Neural progenitor cell (in vitro differentiated cells): ENCODE measurements at places on chromosomes 3 and 15.

- DNase-seq, result no peak
Observed at GRCh38 chr3:148089171-148089570, 608.5 kb upstream of the AGTR1 start.

DNA sequence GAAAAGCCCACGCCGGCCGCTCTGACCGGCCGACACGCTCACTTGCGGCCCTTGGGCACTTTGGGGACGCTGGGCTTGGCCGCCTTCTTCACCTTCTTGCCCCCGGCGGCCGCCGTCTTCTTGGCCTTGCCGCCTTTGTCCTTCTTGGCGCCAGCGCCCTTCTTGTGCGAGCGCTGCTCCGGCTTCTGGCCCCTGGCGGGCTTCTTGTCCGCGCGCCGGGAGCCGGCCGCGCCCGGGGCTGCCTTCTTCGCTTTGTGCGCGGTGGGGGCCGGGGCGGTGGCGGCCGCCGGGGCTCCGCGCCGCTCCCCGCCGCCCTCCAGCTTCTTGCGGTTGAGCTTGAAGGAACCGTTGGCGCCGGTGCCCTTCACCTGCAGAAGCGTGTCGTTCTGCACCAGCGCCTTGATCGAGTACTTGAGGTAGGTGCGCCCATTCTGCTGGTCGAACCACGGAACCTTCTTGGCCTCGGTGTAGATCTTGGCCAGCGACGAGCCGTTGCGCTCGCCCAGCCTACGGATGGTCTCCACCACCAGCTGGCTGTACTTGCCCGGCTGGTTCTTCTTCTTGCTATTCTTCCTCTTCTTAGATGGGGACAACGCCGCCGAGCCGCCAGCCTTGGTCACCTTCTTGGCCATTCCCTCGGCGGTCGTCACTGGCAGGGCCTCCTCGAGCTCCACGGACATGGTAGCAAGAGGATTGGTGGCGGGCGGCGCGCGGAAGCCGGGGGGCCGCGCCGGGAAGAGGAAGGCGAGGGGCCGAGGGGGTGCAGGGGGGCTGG, 36.7 kb downstream of the HMCES start:
- DNase-seq, result peak; percentile 38

DNA sequence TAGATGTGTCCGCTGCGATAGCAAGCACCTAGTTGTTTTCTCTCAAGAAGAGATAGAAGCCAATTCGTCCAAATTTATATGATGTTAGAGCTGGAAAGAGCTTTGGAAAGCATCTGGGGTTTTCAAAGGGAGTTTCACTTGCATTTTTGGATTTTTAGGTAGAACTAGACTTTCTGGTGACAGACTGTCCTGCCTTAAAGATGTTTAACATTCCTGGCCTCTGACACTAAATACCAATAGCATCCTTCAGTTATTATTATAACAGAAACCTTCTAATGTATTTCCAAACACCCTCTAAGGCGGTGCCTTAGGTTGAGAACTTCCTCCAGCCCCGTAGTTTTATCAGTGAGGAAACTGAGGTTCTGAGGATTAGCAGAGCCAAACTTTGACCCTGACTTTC, 305.3 kb downstream of the SATB1 start:
- DNase-seq, result no peak

- DNase-seq, result no peak
Observed at GRCh38 chr3:52084954-52085680, 28.7 kb upstream of the DUSP7 start.

GRCh38 chr3:129286081-129286480, 7.4 kb downstream of the HMCES start:
- DNase-seq, result no peak

DNA sequence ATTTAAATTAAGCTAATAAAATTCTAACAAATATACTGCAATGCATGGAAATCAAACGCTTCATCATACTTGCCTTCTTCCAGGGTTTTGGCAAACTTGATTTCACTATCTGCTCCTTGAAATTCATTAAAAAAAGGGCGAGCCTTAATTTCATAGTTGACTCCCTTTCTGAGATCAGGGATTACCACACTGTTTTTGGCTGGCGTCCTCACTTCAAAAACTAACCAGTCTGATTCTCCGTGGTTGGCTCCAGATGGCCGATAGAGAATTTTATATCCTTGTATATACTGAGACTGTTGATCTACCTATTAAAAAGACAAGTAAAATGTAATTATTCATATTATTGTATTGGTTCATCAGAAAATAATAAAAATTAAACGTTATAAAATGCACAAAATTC, 1106.8 kb downstream of the ROBO1 start:
- no peak for DNase-seq

DNA sequence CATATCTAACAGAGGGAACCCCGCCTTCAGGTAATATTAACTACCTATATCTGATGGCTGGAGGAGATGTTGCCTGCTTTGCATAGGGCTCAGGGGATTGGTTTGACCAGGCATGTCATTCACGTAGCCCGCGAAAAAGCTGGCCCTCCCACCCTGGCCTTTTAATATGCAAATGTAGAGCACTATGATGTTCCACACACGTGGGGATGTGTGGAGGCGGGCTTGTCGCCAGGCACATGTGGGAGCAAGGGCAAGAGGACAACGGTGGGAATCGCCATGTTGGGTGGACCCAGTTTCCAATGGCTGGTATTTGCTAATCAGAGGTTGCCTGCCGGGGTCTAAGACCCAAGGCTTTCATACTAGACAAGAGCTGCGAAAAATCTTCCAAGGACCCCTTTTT, 469.8 kb downstream of the ZPLD1 start:
- no peak for DNase-seq

- peak; percentile 30 for DNase-seq
Observed at GRCh38 chr15:70875001-70875782, 17.0 kb downstream of the THAP10 start.

DNA sequence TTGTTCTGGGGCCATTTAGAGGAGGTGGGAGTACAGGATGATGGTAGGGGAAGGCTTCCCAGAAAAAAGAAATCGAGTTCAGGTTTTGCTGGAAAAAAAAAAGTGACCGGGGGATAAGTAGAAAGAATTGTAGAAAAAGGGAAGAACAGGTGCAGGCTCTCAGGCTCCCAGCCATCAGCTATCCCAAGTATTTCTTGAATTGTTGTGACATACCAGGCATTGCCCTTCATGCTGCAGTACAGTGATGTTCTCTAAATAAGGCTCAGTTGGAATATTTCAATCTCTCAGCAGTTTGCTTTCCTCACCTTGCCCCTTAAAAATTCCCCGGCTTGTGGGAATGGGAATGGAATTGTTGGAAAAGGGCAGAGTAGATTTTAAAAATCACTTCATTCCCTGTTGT, 82.5 kb upstream of the RGMA start:
- DNase-seq, result no peak

- DNase-seq, result no peak
Observed at GRCh38 chr3:150069154-150069527, 98.4 kb upstream of the PFN2 start.

GRCh38 chr3:88807491-88808105, 299.8 kb upstream of the EPHA3 start:
- DNase-seq, result peak; percentile 63

GRCh38 chr3:149752051-149752787, at the start of gene COMMD2:
TSS of gene COMMD2 (minus strand) at chr3:149752489. CDS start at chr3:149752444, 45 bp downstream.
- peak; percentile 92 for DNase-seq

GRCh38 chr3:183519891-183520290, 35.6 kb downstream of the KLHL6 start:
- no peak for DNase-seq

GRCh38 chr3:124679048-124679638, 51.1 kb upstream of the UMPS start:
- no peak for DNase-seq

- DNase-seq, result no peak
Observed at GRCh38 chr3:14278799-14279625, 100.4 kb downstream of the LSM3 start.

GRCh38 chr15:23736033-23736673, 49.0 kb upstream of the NDN start:
- DNase-seq, result no peak

DNA sequence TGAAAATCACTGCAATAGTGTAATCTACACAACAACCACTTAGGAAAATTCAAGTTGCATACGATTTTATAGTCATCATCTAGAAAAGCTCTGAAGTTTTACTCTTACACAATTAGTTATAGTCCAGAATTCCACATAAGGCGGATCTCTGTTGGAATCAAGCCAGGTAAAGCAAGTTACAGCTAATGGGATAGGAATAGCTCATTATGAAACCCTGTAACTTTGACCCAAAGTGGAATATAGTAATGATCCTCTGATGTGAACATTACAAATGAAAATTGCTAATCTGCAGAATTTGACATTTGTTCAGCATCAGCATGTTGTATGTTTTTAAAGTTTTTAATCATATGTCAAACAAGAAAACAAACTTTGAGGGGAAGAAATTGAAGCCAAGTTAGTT, 4.4 kb downstream of the CERS3 start:
- no peak for DNase-seq

- DNase-seq, result no peak
Observed at GRCh38 chr15:71275098-71275497, 159.8 kb downstream of the THSD4 start.

GRCh38 chr3:151171145-151171757, 31.8 kb downstream of the GPR171 start:
- DNase-seq, result no peak

DNA sequence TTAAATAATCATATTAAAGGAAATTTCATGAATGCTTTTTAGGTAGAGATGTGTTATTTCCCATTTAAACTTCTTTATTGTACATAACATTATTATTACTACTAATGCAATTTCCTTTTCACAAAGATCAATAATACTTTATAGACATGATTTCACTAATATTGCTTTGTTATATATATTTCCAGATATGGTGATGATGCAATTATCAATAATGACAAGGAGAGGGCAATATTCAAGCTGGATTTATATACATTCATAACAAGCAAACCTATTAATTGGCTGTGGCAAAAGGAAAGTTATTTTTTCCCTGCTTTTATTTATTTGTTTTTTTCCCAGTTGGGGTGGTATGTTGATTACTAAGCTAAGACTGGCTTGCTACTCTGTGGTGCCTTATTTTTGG, 113.5 kb downstream of the RAP2B start:
- no peak for DNase-seq

GRCh38 chr15:55241891-55242290, 45.1 kb upstream of the RSL24D1 start:
- no peak for DNase-seq

DNA sequence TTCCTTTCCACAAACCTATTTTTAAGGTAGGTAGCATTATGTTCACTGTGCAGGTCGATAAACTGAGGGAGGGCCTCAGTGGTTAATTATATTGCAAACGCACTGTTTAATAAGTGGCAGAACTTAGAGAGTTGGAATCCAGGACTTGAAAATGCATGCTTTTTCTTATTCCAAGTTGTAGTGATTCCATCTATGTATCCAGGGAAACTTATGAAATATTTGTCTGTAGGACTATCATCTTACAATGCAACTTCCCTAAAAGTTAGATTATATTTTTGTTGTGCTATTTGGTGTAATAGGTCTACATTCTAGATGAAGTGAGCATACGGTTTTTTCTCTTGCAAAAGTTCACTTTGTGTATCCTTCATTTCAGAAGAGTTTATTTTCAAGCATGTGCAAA, 419.5 kb downstream of the NAALADL2 start:
- DNase-seq, result no peak

DNA sequence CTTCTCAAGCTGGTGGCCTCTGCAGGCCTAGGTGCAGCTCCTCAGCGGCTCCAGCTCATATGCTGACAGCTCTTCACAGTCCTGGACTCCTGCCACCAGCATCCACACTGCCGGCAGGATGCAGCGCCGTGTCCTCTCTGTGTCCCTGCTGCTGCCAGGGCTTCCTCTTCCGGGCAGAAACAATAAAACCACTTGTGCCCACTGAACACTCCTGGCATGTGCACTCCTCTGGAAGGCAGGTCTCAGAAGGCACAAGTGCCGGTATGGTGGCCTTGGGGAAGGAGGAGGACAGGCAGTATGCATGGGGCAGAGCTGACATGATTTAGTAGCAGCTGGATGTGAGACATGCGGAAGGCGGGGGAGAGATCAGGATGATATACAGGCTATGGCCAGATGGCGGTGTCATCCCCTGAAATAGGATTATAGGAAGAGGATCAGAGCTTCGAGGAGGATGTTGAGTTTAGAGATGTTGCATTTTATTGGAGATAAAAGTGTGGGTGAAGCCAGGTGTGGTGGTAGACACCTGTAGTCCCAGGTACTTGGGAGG, 7.5 kb upstream of the MAN2A2 start:
- DNase-seq, result peak; percentile 26

GRCh38 chr15:88624156-88624970, 3.2 kb downstream of the AEN start:
- peak; percentile 49 for DNase-seq

GRCh38 chr3:114839476-114839875, 307.6 kb downstream of the ZBTB20 start:
- no peak for DNase-seq

- no peak for DNase-seq
Observed at GRCh38 chr3:173774294-173774693, 376.8 kb downstream of the NLGN1 start.

DNA sequence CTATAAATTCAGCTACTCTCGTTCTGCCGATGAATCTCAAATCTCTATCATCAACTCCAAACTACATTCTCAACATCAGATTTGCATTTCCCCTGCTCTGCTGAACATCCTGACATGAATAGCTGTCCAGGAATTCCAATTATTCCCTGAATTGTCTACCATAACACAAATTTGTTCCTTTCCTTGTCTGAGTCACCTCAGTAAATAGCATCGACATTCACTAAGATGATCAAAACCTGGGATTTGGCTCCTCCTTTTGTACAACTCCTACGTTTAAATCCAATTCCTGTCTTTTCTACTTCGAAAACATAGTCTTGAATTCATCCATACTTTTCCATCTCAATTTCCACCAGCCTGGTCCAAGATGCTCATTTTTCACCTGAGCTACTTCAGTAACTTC, 107.0 kb downstream of the GREM1 start:
- no peak for DNase-seq

- DNase-seq, result no peak
Observed at GRCh38 chr3:32586356-32586755, 15.7 kb upstream of the DYNC1LI1 start.

DNA sequence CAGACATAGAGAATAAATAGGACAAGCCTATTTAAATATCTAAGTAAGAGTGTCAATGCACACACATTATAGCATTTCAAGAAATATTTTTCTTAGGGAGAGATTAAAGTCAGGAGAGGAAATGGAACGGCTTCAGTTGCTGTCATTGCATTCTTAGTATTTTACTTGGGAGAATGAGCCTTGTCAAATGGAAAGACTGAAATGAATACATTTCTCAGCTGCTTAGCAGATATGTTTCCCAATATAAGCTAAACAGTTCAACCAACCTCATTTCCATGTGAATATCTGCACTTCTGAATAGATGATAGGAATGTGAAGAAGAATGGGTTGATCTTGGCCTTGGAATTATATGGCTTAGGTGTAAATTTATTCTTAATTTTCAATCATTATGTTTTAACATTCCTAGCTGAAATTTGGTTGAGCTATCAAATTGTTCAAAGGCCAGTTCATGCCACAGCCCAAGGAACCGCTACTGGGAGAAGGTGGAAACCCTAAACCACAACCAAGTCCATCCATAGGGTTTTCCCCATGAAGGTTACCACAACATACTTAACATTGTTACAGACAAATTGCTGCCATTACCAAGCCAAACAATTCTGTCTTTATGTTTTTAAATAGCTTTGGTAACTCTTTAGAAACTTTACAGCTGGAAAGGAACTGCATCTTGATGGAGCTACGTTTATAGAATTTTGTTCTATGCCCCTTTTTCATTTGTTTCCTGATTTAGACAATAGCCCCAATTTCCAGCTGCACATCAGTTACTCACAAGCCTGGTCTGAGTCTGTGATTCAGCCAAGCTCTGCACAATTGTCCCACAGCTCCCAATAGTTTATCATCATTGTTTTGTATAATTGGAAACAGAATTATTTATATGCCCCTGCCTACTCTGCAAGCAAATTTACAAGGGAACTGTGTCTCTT, 459.6 kb downstream of the MECOM start:
- DNase-seq, result no peak
